ENCODE measurements at places on chromosomes 7 and 10.

- no peak for DNase-seq
Observed at GRCh38 chr7:107696330-107696946, 35.8 kb downstream of the SLC26A4 start.

DNA sequence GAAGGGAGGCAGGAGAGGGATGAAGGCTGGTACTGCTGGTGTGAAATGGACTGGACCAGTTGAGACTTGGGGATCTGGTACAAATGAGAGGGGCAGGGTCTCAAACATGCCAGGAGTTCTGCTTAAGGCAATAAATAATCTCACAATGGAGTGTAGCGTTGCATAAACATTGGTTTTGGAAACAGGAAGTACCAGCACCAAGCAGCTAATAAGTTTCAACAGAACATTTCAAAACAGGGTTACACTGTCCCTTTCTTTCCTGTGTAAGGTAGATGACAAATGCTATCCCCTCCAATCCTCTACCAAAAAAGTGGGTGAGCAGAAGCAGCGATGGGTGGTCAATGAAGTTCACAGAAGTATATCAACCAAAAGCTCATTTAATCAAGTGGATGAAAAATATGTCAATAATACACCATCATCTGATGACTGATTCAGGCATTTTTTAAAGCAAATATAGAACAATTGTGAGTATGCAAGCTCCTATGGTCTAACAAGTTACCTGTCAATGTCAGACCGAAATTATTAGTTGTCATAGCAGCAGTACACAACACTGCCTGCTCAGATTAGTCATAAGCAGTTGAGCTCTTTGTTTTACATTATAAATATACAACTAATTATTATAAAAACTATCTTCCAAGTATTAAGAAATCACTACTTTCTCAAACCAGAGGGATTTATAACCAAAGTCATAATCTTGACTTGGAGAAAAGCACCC lies 220.0 kb downstream of the FAM107B start:
- no peak for DNase-seq

DNA sequence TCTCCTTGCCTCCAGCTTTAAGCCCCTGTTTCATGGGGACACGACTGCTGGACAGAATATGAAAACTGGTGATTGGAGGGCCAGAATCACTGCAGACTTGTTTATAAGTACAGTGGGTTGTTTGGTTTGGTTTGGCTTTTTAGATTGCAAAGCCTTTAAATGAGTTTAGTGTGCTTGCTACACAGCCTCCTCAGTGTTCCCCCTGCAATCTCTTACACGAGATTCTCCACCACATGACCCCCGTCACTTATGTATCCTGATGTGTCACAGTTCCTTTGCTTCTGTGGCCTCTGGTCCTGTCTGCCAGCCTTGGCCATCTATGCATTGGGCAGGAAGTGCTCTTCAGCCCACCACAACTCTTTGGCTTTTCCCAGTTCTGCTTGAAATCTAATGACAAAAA lies 103.7 kb upstream of the ANKRD1 start:
- DNase-seq, result no peak

DNA sequence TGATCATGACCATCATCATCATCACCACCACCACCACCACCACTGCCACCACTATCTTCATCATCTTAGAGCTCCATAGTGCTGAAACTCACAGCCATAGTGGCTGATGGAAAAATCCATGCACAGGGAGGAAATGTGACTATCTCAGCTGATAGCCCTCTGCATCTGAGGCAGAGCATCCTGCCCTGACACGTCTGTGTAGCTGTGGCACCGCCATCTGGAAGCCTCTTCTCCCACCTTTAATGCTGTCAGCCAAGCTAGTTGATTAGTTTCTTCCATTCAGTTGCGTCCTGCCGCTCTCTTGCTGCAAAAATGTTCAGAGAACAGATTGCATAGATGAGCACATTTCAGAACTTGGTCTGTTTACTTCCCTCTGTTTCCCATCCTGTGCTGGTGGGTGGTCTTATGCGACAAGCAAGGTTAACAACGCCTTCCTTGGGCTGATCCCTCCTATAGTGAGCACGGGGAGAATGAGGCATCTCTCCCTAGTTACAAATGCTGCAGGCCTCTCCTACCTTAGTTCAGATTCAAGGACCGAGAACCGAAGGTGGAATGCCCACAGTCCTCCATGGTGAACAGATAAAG lies 478.6 kb downstream of the PLXNA4 start:
- DNase-seq, result no peak

GRCh38 chr10:73591935-73592699 lies 975 bp upstream of the USP54 start:
- DNase-seq, result no peak

DNA sequence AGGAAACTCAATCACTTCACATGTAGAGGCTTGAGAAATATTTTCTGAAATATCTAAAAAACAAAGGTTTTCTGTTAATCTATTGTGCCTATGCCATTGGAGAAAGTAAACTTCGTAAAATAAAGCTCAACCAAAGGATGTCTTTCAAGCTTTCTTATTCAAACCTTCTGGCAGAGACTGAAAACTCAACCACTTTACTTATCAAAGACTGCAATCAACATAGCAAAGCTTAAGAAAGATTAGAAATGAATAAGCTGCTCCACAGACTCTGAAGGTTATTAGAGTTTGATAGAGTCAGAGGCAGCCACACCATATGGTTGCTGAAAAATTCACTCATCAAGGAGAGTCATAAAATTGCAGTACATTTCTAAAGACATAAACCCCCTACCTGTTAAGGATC lies 245.8 kb upstream of the MEOX2 start:
- no peak for DNase-seq

Measured in activated naive CD4-positive, alpha-beta T cell (primary cell).